ENCODE measurements at places on chromosomes 2 and 18.

DNA sequence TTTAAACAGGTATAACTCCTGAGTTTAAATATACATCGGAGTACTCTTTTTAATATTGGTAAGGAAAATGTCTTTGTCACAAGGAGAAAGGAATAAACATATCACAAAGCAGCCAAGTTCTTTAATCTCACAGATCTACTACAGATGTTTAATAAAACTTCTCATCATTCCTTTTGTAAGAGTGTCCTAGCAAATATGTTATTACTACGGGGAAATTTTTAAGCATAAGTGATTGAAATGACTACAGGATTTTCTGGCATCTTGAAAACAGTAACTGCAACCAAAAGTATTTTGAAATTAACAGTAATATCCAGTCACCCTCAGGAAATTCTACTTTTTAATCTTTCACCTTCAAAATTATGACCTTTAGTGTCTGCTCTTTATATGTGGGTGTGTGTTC is 403.1 kb downstream of the IRS1 start:
- no peak for DNase-seq

- DNase-seq, result no peak
These were observed 24.0 kb downstream of the MAIP1 start for GRCh38 chr2:199979398-199979797.

- no peak for DNase-seq
These were observed 99.6 kb downstream of the METTL8 start for GRCh38 chr2:171334171-171334570.

- DNase-seq, result no peak
These were observed 96.0 kb downstream of the TFCP2L1 start for GRCh38 chr2:121189011-121189410.

DNA sequence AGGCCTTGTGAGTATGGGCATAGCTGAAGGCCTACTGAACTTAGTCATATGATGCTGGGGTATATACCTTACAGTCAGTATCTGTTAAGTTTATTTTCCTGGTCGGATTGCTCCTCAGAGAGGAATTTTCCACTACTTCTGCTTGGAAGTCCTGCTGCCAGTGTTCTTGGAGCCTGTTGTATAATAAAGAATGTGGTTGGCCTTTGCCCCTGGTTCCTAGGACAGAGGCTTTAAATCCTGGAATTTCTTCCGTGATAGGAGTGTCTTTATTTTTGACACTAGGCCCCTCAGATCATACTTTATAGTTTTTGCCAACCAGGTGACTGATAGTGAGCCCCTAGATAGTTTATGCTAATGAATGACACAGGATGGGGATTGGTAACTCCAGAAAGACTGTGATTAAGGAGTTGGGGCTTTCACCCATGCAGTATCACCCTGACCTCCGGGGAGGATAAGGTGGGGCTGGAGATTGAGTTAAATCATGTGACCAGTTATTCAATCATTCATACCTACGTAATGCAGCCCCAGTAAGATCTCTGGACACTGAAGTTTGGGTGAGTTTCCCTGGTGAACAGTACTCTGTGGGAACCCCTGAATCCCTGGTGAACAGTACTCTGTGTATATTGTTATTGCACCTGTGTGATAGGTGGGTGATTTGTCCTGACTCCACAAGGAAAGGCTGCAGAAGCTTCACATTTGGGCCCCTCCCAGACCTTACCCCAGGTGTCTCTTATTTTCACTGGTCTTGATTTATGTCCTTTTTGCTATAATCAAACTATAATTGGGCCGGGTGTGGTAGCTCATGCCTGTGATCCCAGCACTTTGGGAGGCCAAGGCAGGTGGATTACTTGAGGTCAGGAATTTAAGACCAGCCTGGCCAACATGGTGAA is 56.9 kb downstream of the COMMD1 start:
- DNase-seq, result no peak

DNA sequence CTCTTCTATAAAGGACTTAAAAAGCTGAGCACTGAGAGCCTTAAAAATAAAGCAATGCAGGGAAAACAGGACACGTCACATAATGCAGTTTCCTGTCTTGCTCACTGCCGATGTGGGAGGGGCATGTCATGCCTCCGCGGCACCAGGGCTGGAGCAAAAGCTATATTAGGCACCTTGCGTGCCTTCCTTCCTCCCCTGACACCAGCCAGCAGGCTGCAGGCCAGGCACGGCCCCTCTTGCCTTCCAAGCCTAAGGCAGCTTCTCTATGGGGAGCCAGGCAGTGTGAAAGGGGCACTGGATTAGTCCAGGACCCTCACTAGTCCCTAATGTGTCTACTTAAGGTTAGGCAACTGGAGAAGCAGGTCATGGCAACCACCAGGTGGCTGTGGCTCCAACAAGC is 26.3 kb downstream of the MRPL35 start:
- no peak for DNase-seq

DNA sequence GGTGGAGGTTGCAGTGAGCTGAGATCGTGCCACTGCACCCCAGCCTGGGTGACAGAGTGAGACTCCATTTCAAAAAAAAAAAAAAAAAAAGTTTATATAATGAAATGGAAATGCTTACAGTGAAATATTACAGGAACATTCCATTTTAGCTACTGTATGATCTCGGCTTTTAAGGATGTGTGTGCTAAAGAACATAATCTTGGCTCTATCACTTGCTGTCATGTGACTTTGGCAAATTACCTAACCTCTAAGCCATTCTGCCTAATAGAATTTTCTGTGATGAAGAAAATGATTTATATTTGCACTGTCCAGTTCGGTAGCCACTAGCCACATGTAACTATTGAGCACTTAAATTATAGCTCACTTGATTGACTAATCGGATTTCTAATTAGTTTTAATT is 36.3 kb downstream of the SMAD4 start:
- DNase-seq, result no peak

Data from NCI-H1417 treated with DMSO at 0.1 percent for 48 hours (cell line).